ENCODE measurements at places on chromosomes 7 and 10.

- no peak for DNase-seq
These were observed 5.2 kb upstream of the TTYH3 start for GRCh38 chr7:2626498-2627117.

DNA sequence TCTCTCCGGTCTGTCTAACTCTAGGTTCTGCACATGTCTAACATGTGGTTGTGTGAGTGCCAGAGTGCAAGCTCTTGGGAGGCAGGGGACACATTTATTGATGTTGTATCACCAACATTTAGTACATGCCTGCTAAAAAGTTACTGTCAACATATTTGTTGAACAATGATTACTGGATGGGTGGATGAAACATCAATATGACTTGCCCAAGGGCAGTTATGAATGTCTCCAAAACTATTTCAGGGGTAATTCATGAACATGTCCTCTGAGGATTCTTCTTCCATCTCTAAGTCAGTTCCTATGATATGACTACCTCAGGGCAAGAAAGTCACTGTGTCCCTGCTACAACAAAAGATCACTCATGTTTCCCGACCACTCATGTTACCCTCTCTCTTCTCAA, 91.3 kb upstream of the STEAP1B start:
- DNase-seq: no peak

- no peak for DNase-seq
These were observed 25.0 kb downstream of the VTI1A start for GRCh38 chr10:112471878-112472487.

- no peak for DNase-seq
These were observed 312.9 kb downstream of the TCERG1L start for GRCh38 chr10:130998642-130999041.

DNA sequence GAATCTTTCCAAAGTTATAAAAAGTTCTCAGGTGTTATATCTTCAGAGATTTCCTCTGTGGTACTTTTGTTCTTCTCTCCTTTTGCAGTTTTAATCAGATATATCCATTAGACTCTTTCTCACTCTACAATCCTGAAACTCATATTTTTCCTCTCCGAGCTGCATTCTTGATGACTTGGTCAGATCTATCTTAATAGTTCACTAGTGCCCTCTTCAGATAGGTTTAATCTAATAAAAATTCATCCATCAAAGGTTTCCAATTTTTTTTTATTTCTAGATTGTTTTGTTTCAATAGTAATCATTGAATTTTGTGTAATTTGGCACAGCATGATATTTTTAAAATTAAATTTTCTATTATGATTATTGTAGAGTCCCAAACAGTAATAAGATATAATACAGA, 21.8 kb upstream of the DGKB start:
- no peak for DNase-seq

GRCh38 chr10:10591715-10592341, 425.8 kb upstream of the CELF2 start:
- no peak for DNase-seq

DNA sequence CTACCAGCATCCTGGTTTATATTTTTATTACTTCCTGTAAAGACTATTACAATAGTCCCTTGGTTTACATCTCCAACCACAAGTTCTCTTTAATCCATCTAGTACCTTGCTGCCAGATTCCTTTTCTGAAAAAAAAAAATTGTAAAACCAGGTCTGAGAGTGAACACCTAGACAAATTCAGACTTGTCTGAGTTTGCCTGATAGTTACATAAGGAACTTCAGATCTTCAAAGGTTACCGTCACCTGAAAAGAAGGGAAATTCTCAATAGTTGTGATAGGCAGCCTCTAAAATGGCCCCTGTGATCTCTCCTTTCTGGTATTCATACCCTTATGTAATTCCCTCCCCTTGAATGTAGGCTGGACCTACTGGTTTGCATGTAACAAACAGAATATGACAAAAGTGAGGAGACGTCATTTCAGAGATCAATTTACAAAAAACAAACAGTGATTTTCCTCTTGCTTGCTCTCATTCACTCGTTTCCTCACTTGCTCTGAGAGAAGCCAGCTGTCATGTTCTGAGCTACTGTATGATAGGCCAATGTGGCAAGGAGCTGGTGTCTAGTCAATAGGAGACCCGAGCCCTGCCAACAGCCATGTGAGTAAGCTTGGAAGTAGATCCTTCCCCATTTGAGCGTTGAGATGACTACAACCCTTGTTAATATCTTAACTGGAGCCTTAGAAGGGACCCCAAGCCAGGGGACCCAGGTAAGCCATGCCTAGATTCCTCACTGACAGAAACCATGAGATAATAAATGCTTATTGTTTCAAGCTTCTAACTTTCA, 110.9 kb upstream of the LSM8 start:
- no peak for DNase-seq

- no peak for DNase-seq
These were observed 19.6 kb upstream of the AGBL3 start for GRCh38 chr7:134966691-134967090.

GRCh38 chr7:74028321-74028838, 407 bp downstream of the ELN start:
- no peak for DNase-seq

DNA sequence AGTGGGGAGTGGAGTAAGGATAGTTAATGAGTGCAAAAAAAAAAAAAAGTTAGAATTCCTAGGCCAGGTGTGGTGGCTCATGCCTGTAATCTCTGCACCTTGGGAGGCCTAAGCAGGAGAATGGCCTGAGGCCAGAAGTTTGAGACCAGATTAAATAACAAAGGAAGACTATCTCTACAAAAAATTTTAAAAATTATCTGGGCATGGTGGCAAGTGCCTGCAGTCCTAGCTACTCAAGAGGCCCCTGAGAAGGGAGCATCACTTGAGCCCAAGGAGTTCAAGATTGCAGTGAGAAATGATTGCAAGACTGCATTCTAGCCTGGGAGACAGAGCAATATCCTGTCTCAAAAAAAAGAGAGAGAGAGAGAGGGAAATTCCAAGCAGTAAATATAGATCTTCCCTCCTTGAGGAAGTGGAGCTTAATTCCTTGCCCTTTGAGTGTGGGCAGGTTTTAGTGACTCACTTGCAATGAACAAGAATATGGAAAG, 19.5 kb upstream of the CSTF2T start:
- no peak for DNase-seq

GRCh38 chr10:42932116-42932515, 144.8 kb upstream of the RET start:
- no peak for DNase-seq

DNA sequence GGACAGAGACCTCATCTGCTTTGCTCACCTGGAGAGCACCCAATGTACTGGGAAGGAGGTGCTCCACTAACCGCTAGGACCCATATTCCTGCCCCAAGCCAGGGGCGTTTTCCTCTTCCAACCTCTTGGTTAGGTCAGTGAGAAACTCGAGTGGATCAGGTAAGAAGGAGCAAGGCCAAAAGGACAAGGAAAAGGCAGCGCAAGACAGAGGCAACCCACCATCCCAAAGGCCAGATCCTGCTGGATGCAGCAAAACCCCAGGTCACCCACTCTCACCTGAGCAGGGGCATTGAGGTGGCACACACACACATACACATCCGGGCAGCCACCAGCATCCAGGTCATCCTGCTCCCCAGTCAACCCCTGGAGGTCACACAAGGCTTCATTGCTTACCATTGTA, 105.1 kb downstream of the GRID1 start:
- no peak for DNase-seq

- DNase-seq: no peak
These were observed 8.2 kb downstream of the TFR2 start for GRCh38 chr7:100632951-100633717.

GRCh38 chr10:113425541-113425951, 127.3 kb upstream of the HABP2 start:
- no peak for DNase-seq

GRCh38 chr7:24898691-24899090, 81.3 kb downstream of the OSBPL3 start:
- DNase-seq: no peak

- peak; percentile 99 for DNase-seq
These were observed 177.7 kb upstream of the SP8 start for GRCh38 chr7:20964281-20964918.
